ENCODE measurements at places on chromosomes 12 and 14.
A peak's percentile ranks its signal among the peaks of the same experiment; 100 is the strongest.

GRCh38 chr12:115249671-115250278 is 565.8 kb upstream of the TBX3 start:
- no peak for DNase-seq

GRCh38 chr12:6666211-6666610 is 3.3 kb upstream of the ING4 start:
- no peak for DNase-seq

- DNase-seq = no peak
Measured at GRCh38 chr14:36618641-36619040, 36.2 kb upstream of the NKX2-8 start.

- DNase-seq = no peak
Measured at GRCh38 chr12:89163918-89164317, 188.4 kb downstream of the DUSP6 start.

GRCh38 chr12:19852100-19852855 is 413.0 kb downstream of the AEBP2 start:
- no peak for DNase-seq

GRCh38 chr14:75986439-75986765 is 839 bp downstream of the IFT43 start:
- DNase-seq = no peak

GRCh38 chr14:60085085-60085484 is 6.6 kb upstream of the PCNX4 start:
- DNase-seq = no peak

DNA sequence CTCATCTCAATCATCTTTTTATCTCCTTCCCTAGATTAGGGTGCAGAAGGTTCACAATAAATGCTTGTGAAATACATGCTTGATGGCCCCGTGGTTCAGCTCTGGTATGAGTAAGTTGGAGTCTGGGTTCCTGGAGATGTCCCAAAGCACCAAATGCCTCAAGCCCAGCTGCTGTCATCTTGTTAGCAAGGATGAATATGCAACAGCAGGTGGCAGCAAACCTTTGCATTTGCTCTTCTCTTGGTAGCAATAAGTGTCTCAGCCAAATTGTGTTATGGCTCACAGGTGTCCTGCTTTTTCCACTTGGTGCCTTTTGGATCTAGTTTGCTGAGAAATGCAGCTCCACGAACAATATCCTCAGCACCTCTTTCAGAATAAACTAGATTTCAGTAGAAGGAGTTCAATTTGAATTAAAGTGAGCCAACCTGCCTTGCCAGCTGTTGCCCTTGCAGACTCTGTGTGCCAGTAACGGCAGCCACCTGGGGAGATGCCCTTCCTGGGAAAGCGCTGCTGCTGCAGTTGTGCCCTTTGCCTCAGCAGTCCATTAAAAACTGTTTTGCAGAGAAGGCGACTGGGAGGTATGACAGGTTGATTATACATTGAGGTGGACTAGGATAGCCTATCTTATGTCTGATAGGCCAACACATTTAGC is 417.3 kb downstream of the SNAPC1 start:
- DNase-seq = peak; percentile 85

DNA sequence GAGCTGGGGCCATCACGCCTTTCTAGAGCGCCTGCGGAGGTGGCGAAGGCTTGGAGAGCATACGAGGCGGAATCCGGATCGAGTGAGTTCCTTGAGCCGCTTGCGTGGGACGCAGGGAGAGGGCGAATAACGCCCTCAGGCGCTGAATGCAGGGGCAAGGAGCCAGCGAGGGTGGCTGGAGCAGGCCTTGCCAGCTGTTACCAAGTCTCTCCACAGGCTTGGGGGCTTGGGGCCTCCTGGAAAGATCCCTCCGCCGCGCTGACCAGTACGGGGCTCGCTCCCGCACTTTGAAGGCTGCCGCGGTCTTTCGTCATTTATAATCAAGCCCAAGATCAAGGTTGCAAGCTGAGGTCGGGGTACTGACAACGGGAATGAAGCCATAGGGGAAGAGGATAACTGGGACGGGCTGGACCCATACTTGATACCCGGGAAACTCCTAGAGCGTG is 1.2 kb downstream of the FLRT2 start:
- no peak for DNase-seq

DNA sequence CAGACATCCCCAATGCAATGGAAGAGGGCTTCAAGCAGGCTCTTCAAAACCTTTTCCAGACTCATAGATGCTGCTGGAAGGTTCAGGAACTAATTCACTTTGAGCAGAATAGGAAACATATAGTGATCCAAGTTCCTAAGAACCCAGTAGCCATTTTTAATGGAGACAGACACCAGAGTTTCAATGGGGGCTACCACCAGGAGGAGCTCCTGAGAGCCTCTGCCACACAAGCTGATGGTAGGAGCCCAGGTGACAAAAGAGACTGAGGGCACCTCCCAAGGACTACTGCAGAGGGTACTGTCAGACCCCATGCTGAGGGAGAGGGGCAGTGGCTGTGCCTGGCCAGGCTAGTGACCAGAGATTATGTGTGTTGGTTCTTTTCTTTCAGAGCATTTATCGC is 45.9 kb downstream of the IFNG start:
- DNase-seq = no peak

GRCh38 chr12:6850796-6851152 is 312 bp downstream of the CDCA3 start:
- peak; percentile 27 for DNase-seq

- no peak for DNase-seq
Measured at GRCh38 chr14:55588259-55588699, 8.3 kb downstream of the KTN1 start.

DNA sequence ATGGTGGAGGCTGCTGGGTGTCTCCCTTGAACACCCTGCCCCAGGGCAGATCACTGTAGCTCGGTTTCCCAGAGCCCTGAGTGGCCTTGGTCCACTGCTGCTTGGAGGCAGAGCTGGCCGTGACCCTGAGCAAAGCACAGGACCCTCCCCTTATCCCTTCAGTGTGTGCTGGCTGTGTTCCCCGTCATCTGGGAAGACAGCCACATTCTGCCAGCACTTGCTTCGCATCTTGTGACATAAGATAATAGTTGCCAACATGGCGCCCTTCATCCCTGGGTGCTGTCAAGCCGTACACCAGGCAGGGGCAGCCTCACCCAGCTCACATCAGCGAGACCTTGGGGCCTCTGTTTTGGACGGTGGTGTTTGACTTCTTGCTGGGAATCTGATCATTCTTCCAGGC is 12.1 kb upstream of the ALDH2 start:
- no peak for DNase-seq

GRCh38 chr14:64611358-64612020 is 61.7 kb downstream of the PPP1R36 start:
- no peak for DNase-seq

- no peak for DNase-seq
Measured at GRCh38 chr12:1173781-1174617, 183.0 kb downstream of the ERC1 start.

- peak; percentile 16 for DNase-seq
Measured at GRCh38 chr12:89525305-89525823, 483 bp downstream of the POC1B start.

DNA sequence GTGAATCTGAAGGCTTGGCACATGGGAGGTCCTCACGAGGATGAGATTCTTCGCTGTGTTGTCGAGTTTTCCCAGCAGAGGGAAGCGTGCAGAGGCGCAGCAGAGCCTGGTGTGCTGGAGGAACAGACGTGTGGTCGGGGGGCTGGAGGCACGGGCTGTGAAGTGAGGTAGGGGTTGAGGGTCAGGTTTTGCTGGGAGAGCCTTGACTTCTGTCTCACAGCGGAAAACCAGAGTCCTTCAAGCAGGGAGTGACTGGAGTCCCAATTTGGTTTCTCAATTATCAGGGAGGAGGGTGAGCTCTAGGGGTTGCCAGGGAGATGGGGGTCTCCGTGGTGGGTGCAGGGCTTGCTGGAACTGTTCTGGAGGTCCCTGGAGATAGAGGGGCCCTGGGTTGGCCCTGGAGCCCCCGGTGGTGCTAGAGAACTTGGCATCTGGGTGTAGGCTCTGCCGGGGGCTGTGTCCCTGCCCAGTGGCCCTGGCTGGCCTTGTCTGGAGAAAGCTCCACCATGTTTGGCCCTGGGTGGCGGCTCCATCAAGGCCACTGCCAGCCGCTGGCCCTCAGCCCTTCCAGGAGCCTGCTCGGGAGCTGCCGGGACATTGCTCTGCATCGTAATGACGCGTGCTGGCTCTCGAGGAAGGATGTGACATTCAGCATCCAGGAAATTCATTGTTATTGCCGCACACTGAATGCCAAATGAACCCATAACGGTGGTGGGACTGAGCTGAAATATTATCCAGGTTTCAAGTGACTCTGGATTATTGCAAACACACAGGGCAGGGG is 215.7 kb downstream of the KIF26A start:
- no peak for DNase-seq

GRCh38 chr12:97476255-97476654 is 13.7 kb downstream of the RMST start:
- no peak for DNase-seq

GRCh38 chr14:94748667-94749347 is 21.1 kb downstream of the GSC start:
- peak; percentile 43 for DNase-seq

- DNase-seq = no peak
Measured at GRCh38 chr12:44476683-44477082, 399.4 kb downstream of the NELL2 start.

DNA sequence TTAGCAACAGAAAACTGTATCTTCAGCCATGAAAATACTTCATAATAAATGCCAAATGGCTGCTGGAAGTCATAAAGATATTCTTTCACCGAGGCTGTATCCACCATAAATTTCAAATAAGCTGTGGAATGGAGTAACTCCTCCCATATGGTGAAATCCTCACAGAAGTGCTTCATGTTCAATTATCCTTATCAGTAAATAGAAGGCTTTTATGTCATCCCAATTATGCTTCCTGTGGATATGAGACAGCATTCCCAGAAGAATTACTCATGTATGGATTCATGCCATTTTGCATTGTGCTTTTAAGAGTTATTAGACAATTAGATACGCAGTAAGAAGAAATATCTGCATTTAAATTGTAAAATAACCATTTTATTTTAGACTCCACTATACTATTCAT is 99.0 kb downstream of the RTN1 start:
- DNase-seq = no peak

GRCh38 chr12:54175200-54175963 is 13.4 kb downstream of the SMUG1 start:
- no peak for DNase-seq

DNA sequence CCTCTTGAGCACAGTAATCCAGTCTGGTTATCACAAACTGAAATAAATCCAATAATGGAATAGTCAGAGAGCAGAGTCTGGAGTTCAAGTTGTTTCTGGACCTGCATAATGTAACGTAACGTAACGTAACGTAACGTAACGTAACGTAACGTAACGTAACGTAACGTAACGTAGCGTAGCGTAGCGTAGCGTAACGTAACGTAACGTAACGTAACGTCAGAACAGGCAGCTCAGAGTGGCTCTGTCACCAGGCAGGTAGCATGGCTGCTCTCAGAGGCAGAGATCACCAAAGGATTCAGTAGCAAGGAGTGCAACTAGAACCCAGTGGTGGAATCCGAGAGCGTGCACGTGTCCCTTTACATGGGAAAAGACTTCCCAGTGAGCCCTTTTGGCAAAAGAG is 85.7 kb upstream of the USP44 start:
- no peak for DNase-seq

DNA sequence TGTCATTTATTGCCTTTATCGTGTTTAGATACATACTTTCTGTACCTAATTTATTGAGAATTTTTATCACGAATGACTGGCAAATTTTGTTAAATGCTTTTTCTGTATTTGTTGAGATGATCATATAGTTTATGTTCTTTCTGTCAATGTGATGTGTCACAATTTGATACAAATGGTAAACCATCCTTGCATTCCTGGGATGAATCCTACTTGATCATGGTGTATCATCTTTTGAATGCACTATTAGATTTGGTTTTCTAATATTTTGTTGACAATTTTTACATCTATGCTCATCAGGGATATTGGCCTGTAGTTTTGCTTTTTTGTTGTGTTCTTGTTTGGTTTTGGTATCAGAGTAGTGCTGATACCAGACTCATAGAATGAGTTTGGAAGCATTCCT is 185.1 kb downstream of the NUBPL start:
- DNase-seq = no peak

DNA sequence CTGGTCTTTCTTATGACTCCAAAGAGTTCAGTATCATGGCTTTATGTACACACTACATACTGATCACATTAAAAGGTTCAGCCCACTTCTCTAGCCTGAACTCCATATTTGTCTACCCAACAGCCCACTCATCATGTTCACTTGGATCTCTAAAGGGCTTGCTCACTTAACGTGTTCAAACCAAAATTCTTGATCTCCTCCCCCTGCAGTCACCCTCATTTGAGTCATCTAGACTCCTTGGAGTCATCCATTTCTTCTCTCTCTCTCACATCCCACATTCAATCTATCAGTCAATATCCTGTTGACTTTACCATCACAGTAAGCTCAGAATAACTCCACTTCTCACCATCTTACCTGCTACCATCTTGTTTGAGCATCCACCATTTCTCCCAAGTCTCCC is 148.4 kb upstream of the ARID2 start:
- no peak for DNase-seq

- DNase-seq = no peak
Measured at GRCh38 chr14:36439766-36440165, 80.3 kb downstream of the NKX2-1 start.

DNA sequence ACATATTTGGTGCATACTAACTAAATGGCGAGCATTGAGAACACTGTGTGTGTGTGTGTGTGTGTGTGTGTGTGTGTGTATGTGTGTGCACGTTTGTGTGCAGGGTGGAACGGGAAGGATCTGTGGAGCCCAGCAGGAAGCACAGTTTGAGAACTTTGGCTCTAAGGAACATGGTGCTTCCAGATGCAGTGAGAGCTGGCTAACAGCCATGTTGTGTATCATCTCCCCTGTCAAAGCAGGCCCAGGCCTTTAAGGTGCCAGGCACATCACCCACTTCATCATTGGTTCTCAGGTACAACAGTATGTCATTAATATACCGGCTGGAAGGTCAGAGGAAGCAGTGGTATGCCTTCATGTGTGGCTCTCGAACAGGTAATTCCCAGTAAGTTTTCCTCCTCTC is 72.5 kb downstream of the SLC8A3 start:
- DNase-seq = no peak

DNA sequence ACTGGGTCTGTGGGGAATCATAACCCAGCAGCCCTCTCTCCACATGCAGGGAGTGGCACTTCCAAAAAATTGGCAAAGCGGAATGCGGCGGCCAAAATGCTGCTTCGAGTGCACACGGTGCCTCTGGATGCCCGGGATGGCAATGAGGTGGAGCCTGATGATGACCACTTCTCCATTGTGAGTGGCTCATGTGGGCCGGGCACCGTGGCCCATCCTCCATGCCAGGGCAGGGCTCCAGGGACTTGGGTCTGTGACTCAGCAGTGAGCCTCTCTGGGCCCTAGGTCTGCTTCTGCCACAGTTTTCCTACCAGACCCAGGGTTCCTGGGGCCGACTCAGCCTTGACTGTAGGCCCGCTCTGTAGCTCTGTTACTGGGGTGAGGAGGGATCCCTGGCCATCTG is 2.2 kb downstream of the NPFF start:
- DNase-seq = no peak

Measured in urothelium cell line (cell line).